CD14-positive monocyte (primary cell): ENCODE measurements at places on chromosomes 16 and 17.
A peak's percentile ranks its signal among the peaks of the same experiment; 100 is the strongest.

DNA sequence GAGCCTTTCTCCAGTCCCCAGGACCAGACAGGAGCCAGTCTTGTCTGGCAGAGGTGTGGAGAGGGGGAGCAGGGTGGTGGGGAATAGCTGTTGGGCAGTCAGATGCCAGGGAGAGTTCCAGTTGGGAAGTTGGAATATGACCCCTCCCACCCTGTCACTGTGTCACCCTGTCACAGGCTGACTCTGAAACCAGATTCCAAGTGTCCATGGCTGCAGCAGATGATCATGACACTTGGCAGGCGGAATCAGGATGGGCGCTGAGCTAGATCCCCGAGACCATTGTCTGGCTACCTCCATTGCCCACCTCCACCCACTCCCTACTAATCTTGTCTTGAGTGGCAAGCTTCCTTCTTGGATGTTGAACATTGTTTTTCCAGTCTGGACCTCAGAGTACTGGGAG, 9.2 kb upstream of the NFATC3 start:
- no peak for DNase-seq

- DNase-seq: no peak
Observed at GRCh38 chr16:81515721-81516120, 71.1 kb downstream of the CMIP start.

DNA sequence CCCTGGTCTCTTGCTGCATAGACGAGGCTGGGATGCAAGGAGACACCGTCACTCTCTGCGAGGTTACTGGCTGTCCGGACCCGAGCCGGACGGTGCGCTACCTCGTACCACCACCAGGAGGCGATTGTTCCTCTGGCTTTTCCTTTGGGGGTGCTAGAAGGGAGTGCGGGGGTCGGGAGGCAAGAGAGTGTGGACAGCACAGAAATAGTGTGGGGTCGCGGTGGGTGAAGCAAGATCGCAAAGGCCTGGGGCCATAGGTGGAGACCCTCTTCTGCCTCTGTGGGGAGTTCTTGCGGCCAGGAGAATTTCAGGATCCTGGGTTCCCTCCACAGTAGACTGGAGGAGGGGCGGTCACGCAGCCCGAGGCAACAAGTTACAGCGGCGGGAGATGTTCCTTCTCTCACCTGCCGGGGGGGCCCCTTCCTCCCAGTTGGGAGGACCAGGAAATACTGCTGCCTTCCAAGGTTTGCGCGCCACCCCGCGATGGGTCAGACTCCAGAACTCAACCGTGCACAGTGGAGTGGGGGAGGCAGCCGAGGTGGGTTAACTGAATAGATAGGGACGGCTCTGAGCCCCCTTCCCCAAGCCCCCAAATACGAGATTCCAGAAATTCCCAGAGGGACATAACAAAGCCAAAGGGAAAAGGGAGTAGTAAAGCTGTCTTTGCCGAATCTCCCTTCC, 6.9 kb downstream of the PHOSPHO1 start:
- peak; percentile 70 for DNase-seq

DNA sequence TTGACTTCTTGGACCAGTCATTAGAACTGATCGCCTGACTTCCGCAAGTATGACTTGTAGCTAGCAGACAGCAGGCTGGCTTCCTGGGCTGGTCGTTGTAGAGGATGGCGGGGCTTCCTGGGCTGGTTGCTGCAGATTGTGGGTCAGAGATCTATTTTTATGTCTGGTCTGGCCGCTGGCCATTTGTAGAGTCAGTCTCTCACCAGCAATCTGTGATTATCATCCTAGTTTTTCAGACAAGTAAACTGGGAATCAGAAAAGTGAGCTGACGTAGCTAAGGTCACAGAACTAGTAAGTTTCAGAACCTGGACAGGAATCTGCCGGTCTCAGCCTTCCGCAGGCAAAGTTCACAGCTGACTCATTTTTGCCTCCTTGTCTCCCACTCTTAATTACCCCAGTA, 19.1 kb downstream of the GPR142 start:
- DNase-seq: peak; percentile 29

- peak; percentile 13 for DNase-seq
Observed at GRCh38 chr17:74775409-74776043, 619 bp downstream of the NAT9 start.

- DNase-seq: no peak
Observed at GRCh38 chr16:75446416-75446815, 13.1 kb upstream of the CFDP1 start.

- peak; percentile 83 for DNase-seq
Observed at GRCh38 chr17:18176176-18176575, 7.5 kb upstream of the ALKBH5 start.

DNA sequence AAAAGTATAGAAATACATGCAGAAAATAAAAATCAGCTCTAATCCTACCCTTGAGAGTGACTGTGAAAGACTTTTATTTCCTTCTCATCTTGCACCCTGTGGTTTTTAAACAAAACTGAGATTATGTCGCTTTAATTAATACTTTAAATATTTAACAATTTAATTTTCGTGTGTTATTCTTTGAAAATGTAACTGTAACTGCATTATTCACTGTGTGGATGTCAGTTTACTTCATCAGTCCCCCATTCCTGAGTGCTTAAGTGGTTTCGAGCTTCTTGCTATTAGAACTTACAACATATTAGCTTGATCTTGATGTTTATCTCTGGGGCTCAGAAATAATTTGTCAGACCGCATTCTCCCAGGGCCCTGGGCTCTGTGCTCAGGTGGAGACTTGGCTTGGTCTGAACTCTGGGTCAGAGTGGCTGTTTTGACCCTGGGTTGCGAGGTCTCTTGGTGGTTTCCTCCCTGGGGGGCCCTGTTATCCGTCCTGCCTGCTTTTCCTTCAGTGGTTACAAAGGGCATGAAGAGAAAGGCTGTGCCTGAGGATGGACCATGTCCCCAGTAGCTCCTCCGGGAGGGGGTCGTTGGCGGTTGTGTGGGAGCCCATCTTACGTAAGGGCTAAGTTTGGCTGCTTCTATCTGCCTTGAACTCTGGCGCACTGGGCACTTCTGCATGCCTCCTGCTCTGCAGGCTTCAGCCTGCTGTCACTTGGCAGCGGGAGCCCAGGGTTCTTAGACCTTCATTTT, 25.7 kb downstream of the AKAP1 start:
- DNase-seq: no peak

DNA sequence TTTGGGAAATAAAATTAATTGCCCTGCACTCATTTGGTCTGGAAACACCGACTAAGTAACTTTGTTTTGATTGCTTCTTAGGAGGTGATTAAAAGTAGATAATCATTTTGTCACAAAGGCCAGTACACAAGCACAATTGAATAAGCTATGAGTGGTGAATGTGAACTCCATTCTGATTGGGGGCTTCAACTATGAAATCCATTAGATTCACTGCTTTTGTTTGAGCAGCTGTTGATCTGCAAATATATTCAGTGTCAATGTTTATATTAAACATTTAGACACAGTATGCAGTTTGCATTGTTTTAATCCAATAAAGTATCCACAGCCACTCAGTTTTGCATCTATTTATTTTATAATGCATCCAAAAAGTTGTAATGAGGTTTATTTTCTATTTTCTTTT, 817.5 kb downstream of the CDH11 start:
- no peak for DNase-seq

DNA sequence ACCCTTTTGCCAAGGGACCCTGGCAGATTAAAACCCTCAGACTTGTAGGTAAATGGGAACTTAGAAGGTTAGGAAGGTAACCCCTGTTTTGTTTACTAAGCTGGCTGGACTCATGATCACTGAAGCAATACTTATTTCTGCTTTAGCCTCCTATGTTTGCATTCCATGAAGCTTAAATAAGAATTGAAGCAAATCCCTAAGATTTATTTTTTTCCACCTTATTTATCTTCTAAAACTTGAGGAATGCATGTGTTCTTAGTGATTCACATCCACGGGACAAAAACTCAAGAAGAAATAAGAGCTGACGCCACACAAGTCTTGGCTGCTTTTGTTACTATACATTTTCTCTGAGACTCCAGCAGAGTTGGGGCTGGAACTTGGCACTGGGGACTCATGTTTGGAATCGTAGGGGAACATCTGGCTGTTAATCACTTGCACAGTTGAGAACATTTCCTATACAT, 35.5 kb downstream of the CLUAP1 start:
- DNase-seq: no peak

DNA sequence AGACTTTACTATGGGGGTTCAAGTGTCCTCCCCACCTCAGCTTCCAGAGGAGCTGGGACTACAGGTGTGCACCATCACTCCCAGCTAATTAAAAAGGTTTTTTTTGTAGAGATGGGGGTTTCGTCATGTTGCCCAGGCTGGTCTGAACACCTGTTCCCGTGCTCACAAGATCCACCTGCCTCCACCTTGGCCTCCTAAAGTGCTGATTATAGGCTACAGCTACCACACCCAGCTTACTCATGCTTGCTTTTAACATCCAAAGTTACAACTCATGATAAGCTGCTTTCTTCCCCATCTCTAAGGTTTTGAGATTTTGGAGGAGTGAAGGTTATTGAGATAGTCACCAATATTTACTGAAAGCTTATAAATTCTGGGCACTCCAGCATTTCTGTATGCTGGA, 2.6 kb downstream of the NUP88 start:
- DNase-seq: no peak

DNA sequence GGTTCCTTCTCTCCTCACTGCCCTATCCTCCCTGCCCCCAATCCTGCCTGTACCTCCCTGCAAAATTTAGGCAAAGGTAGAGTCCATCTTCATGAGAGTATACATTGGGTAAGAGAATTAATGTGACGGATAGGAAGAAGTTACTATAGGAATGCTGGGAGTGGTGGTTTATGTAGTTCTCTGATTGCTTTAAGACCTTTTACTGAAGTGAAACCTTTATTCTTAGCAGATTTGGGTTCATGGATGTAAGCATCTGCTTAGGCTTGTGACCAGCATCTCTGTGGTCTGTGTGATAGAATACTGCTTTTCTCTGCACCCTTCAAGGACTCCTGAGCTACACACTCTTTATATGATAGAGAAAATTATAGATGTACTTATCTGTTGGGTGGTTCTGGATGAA, 127.3 kb downstream of the PRKCA start:
- DNase-seq: peak; percentile 21

DNA sequence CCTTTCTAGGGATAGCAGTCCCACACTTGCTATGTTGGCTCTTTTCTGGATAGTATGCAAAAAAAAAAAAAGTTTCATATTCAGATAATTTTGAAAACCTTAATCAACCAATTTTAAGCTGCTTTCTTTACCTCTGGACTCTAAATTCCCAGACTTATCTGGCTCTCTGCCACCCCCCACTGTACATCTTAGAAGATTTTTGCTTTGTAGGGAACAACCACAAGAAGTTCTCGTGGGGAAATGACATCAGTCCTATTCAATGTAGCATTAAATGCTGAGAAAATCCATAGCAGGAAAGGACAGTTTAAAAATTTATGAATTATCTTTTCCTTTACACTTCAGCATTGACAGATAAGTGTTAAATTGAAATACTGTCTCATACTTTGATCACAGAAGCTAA, 562.7 kb upstream of the HSBP1 start:
- no peak for DNase-seq

DNA sequence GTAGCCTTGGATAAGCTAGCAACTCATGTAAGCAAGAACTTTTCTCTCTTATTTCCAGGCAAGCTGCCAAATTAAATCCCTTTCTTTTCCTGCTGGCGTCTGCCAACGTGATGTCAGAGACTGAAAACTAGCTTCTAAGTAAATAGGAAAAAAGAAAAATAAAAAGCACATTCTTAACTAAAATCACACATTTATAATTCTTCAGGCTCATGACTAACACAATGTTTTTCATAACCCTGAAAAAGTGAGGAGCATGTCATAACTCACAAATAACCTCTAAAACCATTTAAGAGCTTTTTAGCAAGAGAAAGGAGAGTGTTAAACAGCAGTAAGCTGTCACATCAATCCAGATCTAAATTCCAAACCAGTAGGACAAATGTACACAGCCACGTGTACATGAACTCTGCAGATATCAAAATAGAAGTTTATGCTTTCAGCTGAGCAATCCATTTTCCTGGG, 110.0 kb downstream of the N4BP1 start:
- no peak for DNase-seq

GRCh38 chr17:72786209-72786608, 306.3 kb downstream of the SLC39A11 start:
- DNase-seq: no peak

DNA sequence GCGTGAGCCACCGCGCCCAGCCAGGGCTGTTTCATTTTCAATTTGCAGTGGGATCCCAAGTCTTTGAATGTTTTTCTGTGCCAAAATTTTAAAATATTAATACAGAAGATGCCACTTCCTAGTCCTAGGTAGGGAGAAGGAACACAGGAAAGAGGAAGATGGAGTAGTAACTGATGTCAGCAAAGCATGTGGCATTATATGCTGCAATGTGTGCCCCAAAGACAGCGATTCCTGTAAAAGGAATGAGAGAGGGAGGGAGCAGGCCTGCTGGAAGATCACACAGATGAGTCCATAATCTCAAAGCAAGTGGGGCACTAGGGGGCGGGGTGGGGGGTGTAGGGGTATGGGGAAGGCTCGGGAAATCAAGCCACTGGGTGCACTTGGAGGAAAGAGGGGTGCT, 23.4 kb upstream of the SSTR2 start:
- DNase-seq: peak; percentile 71

DNA sequence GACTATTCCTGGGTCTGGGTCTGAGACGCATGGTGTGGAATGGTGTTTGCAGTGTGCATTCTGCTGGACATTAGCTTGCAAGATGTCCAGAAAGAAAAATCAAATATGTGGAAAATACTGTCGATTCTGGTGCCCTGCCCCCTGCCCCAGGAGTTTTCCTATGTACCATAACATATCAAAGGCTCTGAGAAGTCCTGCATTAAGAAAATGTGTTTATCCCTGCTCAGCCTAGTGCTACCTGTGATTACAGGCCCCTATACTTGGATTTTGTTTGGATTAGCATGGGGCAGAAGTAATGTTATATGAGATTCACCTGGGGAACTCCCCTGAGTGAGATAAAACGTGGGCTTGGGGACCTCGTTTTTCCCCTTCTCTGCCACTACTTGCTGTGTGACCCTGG, 325.0 kb downstream of the CBLN1 start:
- no peak for DNase-seq

GRCh38 chr17:28474111-28474531, 677 bp downstream of the SLC13A2 start:
- no peak for DNase-seq

DNA sequence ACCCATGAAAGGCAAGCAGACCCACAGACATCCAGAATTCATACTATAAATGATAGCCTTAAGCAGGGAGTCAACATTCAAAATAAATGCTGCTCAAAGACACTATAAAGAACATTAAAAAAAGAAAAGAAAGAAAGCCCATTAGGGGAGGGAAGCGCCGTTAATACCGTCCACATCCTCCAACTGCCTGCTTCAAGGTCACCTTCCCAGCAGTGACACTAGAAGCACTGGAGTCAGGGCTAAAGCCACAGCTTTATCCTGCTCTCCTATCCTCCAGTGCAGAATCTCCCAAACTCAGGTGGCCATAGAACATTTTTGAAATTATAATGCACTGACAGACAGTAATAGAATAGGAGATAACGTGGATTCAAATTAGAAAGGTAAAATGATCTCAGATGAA, 59.4 kb downstream of the TEX2 start:
- no peak for DNase-seq

- no peak for DNase-seq
Observed at GRCh38 chr17:50187751-50188530, 13.5 kb downstream of the COL1A1 start.

- no peak for DNase-seq
Observed at GRCh38 chr16:79897453-79898146, 297.1 kb upstream of the MAF start.

GRCh38 chr16:81204798-81205680, 33.5 kb upstream of the BCO1 start:
- DNase-seq: peak; percentile 29

- no peak for DNase-seq
Observed at GRCh38 chr16:52379551-52379950, 167.4 kb downstream of the TOX3 start.
